ENCODE measurements at places on chromosomes 3 and 15. TPM values are rescaled to one million over a fixed set of nuclear protein-coding genes. Genes with fewer than 3 reads are reported as not detected.

- H3K36me3 ChIP-seq, result no peaks in the 10 kb centered on the region
- H3K4me3 ChIP-seq, result no peak overlapping the region
- DNase-seq, result no peak
- no peaks in the 10 kb centered on the region for H3K4me1 ChIP-seq
These were observed 19.9 kb upstream of the ABHD2 start for GRCh38 chr15:89068325-89068784.

GRCh38 chr3:88611826-88612326 lies 462.1 kb downstream of the C3orf38 start:
- no peaks in the 10 kb centered on the region for H3K4me1 ChIP-seq
- H3K4me3 ChIP-seq, result no peak overlapping the region
- no peaks in the 10 kb centered on the region for H3K27me3 ChIP-seq
- no peak overlapping the region for H3K27ac ChIP-seq

DNA sequence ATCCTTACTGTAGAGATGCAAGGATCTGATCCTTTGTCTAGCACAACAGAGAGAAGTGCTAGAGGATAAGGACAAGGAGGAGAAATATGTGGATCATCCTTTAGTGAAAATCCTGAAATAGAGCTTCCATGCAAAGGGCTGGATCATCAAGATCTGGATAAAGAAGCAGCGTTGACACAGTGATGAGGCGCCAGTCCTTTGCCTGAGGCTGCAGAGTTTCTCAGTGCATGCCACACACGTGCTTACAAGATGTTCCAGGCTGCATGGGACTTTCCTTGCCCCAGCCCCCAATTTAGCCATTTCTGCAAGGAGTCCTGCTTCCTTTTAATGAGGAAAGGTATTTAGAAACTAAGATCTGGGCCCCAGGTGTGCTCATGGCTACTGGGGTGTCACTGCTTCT lies 7.2 kb upstream of the ABTB1 start:
- no peak for DNase-seq
- H3K4me1 ChIP-seq, result no peaks in the 10 kb centered on the region
- H3K36me3 ChIP-seq, result no peaks in the 10 kb centered on the region
- H3K27ac ChIP-seq, result no peak overlapping the region
- no peaks in the 10 kb centered on the region for H3K27me3 ChIP-seq

DNA sequence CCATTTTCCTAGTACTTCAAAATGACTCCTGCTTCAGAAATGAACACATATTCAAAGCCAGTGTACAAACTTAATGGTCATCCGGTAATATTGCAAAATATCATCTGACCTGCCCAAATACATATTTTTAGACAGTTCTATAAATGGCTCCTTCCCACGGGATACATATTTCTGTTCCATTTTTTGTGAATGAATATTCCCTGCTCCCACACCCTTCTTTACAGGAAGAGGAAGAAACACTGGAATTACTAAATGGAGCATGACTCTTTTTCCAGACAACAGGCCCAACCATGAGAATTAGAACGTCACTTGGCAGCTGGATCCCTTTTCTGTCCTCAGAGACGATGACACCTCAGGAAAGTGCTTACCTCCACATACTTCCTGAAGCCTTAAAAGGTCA lies 38.0 kb upstream of the CBLB start:
- DNase-seq, result no peak
- H3K4me3 ChIP-seq, result no peak overlapping the region

DNA sequence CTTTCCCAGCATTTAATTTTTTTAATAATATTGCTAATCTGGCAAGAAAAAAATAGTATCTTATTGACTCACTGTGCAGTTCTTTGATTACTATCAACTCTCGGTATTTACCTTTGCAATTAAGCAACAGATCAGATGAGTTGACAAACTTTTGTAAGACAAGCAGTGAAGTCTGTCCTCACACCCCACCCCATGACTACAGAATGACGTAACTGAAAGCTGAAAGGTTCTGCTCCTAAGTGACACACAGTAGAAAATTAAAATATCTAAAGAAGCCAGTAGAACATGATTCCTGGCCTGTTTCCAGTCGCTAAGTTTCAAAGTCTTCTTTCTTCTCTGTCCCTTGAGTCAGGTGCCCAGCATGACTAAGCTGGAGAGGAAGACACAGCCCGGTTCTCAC lies 135.5 kb downstream of the STT3B start:
- H3K27ac ChIP-seq, result no peak overlapping the region
- no peaks in the 10 kb centered on the region for H3K27me3 ChIP-seq
- H3K36me3 ChIP-seq, result no peaks in the 10 kb centered on the region
- peaks cover 14% of the 10 kb centered on the region for H3K4me1 ChIP-seq
- DNase-seq, result no peak
- H3K4me3 ChIP-seq, result no peak overlapping the region

- H3K4me1 ChIP-seq, result no peaks in the 10 kb centered on the region
- DNase-seq, result no peak
- no peaks in the 10 kb centered on the region for H3K27me3 ChIP-seq
- H3K27ac ChIP-seq, result no peak overlapping the region
- H3K36me3 ChIP-seq, result no peaks in the 10 kb centered on the region
These were observed 23.2 kb downstream of the SPTBN5 start for GRCh38 chr15:41870689-41871081.

DNA sequence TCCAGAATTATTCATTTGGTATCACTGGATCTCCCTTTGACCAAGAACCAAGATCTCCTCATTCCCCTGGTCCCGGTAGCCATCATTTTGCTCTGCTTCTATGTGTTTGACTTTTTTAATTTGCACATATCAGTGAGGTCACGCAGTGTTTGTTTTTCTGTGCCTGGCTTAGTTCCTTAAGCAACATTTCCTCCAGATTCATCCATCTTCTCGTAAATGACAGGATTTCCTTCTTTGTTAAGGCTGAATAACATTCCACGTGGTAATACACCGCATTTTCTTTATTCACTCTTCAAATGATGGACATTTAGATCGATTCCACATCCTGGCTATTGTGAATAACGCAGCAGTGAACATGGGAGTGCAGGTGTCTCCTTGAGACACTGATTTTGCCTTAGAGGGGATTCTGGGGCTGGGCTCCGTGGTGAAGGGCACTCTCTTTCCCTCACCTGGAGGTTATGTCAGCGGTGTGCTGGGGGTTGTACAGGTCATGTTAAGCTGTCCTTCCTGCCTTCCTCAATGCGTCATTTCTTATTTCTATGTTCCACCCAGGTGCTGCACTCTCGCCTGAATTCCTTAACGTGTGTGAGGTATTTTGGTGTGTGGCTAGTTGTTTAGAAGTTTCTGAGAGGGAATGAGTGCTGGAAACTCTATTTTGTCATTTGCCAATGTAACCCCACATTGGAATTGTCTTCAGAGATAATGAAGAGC lies 212.2 kb downstream of the LPP start:
- H3K27ac ChIP-seq, result no peak overlapping the region
- H3K4me1 ChIP-seq, result peaks cover 22% of the 10 kb centered on the region
- no peaks in the 10 kb centered on the region for H3K27me3 ChIP-seq
- DNase-seq, result no peak

- DNase-seq, result no peak
- H3K27ac ChIP-seq, result no peak overlapping the region
- H3K36me3 ChIP-seq, result no peaks in the 10 kb centered on the region
- no peaks in the 10 kb centered on the region for H3K27me3 ChIP-seq
These were observed 121.9 kb upstream of the EPHA3 start for GRCh38 chr3:88985491-88985890.

DNA sequence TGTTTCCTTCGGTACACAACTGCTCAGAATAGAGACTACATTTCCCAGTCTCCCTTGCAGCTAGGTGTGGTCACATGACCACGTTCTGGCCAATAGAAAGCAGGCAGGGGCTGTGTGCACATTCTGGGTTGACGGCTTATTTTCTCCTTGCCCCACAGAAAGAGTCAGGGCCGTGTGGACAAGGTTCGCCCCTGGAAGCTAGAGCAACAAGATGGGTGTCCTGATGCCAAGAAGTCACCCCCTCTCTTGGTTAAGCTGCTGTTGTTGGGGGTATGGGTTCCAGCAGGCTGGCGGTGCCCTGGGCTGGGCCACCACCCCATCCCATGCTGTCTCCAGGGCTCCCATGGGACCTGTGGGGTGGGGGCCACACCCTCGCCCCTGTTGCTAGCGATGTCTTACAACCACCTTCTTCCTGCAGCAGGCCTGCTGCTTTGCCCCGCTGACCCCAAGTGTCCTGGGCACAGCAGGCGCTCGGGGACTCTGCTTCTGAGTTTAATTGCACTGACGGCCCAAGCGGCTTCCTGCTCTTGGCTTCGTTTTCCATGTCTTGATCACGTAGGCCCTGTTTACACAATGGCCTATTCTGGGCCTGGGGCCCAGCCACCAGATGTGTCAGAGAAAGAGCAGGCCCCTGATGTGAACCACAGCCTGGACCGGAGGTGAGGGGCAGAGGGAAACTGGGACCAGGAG lies 24.9 kb downstream of the ABTB1 start:
- H3K27ac ChIP-seq, result peak overlapping the region; percentile 88
- DNase-seq, result peak; percentile 94
- peaks cover 24% of the 10 kb centered on the region for H3K36me3 ChIP-seq
- no peak overlapping the region for H3K4me3 ChIP-seq
- peaks cover 23% of the 10 kb centered on the region for H3K4me1 ChIP-seq

DNA sequence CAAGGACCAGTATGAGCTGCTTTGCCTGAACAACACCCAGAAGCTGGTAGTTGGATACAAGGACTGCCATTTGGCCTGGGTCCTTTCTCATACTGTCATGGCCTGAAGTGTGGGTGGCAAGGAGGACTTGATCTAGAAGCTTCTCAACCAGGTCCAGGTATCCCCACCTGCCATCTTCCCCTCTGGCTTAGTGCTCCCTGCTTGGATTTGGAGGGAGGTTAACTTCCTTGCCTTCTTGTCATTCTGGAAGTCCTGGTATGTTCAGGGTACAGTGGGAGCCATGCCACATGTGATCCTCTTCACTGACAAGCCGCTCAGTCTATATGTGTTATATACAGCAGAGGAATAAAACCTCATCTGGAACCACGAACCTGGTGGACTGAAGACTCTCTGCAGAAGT lies 37.7 kb upstream of the TOPBP1 start:
- H3K27ac ChIP-seq, result no peak overlapping the region
- no peak for DNase-seq
- no peaks in the 10 kb centered on the region for H3K4me1 ChIP-seq
- H3K36me3 ChIP-seq, result no peaks in the 10 kb centered on the region
- H3K27me3 ChIP-seq, result no peaks in the 10 kb centered on the region
- H3K4me3 ChIP-seq, result no peak overlapping the region

GRCh38 chr3:71307991-71308697 lies 275.4 kb downstream of the FOXP1 start:
- H3K4me3 ChIP-seq, result no peak overlapping the region
- DNase-seq, result no peak
- no peak overlapping the region for H3K27ac ChIP-seq
- H3K36me3 ChIP-seq, result no peaks in the 10 kb centered on the region
- H3K27me3 ChIP-seq, result no peaks in the 10 kb centered on the region

DNA sequence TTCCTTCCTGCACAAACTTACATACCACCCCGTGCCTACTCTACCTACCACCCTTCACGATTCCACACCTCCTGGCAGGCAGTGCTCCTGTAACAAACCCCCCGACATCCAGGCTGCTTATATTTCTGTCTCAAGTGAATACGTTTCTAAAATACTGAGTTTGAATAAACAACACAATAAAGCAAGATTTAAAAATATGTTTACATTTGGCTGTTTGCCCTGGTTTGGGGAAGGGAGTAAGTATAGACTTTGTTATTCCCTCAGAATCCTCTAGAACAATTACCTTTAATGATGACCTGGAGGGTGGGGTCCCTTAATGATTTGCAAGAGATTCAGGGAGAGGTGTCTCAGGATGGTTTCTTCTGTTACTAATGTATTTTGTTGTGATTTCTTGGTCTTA lies 402.6 kb upstream of the TBL1XR1 start:
- no peak overlapping the region for H3K4me3 ChIP-seq
- no peaks in the 10 kb centered on the region for H3K36me3 ChIP-seq
- DNase-seq, result no peak
- no peaks in the 10 kb centered on the region for H3K27me3 ChIP-seq
- H3K4me1 ChIP-seq, result peaks cover 75% of the 10 kb centered on the region

GRCh38 chr15:66779331-66780009 lies 77.4 kb downstream of the SMAD6 start:
- no peak overlapping the region for H3K27ac ChIP-seq
- peaks cover under 1% of the 10 kb centered on the region for H3K4me1 ChIP-seq
- H3K36me3 ChIP-seq, result no peaks in the 10 kb centered on the region
- H3K4me3 ChIP-seq, result no peak overlapping the region

DNA sequence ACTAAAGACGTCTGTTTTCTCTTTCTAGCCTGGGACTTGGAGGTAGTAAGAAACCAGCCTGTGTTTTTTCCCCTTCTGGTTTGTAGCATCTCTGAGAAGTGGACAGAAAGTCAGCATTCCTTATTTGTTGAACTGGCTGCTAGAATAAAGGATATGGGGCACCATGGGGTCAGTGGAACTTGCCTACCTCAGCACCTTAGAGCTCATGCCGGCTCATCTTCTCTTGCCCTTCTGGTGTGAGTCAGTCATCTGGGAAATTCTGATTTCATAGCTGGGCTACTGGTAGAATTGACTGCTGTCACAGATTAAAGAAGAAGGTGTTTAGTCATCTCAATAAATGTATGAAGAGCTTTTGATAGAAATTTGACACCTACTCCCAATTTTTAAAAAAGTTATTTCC lies 202.7 kb upstream of the TOPAZ1 start:
- H3K4me3 ChIP-seq, result no peak overlapping the region
- H3K27ac ChIP-seq, result no peak overlapping the region
- no peak for DNase-seq
- no peaks in the 10 kb centered on the region for H3K36me3 ChIP-seq

DNA sequence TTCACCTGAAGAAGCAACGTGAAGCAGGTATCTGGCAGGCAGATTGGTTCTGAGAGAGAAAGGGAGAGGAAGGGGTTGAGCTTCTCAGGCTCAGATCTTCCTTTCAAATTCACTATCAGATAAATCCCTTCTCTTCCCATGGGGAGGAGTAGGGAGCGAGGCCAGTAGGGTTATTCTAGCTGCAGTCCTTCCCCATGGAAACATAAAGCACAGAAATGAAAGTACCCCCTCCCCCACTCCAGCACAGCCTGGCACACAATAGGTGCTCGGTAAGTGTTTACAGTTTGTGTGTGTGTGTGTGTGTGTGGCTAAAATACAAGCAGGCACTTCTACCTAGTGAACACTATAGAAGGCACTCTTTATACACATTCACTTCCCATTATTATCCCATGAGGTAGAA lies 20.8 kb upstream of the VPS8 start:
- H3K4me3 ChIP-seq, result no peak overlapping the region
- no peak for DNase-seq
- no peak overlapping the region for H3K27ac ChIP-seq
- H3K4me1 ChIP-seq, result peaks cover 5% of the 10 kb centered on the region

- H3K27me3 ChIP-seq, result no peaks in the 10 kb centered on the region
- peaks cover 8% of the 10 kb centered on the region for H3K4me1 ChIP-seq
- no peak for DNase-seq
- H3K36me3 ChIP-seq, result no peaks in the 10 kb centered on the region
- no peak overlapping the region for H3K27ac ChIP-seq
These were observed 20.8 kb downstream of the SELENOT start for GRCh38 chr3:150623945-150624344.

The CXCR6 gene
- 4.1 TPM for total RNA-seq

The SPATA12 gene
- 0.21 TPM for total RNA-seq

The CHRD gene
- total RNA-seq, result 8.6 TPM

The KBTBD8 gene
- total RNA-seq, result 3.0 TPM

The DAZL gene
- total RNA-seq, result not detected

The HTR3E gene
- total RNA-seq, result not detected

The CPN2 gene
- not detected for total RNA-seq
